ENCODE measurements at places on chromosomes 6 and 20. TPM values are rescaled to one million over a fixed set of nuclear protein-coding genes. Genes with fewer than 3 reads are reported as not detected.

DNA sequence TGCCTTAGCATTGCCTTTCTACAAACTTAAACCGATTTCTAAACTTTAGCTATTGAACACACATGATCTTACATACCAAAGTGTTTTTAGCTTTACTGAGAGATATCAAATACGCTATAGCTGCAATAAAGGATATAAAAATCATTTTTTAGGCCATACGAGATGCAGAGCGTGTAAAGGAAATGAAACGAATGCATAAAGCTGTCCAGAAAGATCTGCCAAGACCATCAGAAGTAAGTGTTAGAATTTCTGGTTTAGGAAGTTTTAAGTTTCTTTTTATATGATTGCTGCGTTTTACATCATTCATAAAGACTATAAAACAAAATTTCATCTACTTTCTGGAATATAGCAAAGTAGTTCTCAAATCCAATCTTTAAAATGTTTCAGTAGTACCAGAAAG, 38.4 kb downstream of the CDC5L start:
- no peak for DNase-seq

DNA sequence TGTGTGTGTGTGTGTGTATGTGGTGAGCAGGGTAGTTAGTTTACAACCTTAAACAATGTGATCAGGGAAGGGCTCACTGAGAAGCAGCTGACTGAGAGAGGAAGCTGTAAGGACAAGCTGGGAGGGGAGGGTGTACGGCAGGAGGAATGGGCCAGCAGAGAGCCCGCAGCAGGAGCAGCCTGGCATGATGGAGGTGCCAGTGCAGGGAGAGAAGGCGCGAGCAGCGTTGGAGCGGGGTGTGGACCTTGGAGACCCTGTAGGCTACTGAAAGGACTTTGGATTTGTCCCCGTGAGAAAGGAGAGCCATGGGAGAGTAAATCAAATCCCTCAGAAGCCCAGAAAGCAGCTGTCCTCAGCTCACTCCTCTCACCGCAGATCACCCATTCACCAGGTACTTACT, 18.5 kb downstream of the FAM209B start:
- DNase-seq, result no peak

The GABRR1 gene
- total RNA-seq, result 0.52 TPM

DNA sequence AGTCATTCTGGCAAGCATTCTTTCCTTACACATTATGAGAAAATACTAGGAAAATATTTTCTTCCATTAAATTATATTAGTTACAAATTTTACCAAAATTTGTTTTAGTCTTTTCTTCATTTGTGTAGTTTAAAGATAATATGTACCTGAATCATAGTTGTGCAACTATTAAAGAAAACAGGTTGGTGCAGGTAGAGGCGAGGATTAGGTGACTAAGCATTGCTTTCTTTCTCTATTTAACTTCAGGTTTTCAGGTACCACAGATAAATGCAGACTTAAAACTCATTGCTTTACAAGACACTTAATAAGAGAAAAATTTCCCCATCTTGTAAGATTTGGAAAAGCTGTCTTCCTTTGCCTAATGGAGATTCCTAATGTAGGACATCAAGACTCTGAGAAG, 1175.5 kb upstream of the ADGRB3 start:
- no peak for DNase-seq

- no peak for DNase-seq
These were observed 48.4 kb downstream of the CEP43 start for GRCh38 chr6:167047554-167047953.

DNA sequence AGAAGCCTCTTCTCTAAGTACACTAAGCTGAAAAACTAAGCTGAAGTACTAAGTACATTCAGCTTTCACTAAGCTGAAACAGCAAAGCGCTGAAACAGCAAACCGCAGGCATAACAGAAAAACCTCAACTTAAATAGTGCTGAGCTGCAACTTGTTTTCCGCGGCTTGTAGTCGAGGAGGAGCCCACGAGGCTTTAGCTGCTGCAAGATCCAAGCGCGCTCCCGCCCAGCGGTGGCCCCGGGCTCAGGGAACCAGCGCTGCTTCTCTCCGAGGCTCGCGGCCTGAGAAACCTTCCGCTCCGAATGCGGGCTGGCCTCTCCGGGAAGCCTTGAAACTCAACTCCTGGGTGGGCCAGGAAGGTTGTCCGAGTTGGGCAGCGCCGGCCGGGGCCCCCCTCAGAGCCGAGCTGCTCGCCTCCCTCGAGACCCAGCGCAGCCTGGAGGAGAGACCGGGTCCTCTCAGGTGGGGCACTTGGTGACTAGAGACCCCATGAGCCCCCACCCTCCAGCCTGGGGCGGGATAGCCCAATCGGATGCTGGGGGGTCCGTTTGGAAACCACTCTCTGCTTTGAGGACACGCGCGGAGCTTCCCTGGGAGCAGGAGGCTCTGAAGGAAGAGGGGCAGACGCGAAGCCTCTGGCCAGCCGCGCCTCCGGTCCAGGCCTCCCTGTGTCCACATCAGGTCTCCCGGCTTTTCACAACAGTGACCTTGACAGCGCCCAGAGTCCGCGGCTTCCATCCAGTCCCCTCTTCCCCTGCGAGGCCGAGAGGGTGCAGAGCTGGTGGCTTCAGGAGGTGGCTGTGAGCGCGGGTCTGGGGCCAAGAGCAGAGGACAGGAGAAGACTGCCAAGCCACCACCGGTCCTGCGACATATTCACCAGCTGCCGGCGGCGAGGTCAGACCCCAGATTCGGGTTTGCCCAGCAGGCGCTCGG, 38.1 kb upstream of the HLA-E start:
- no peak for DNase-seq

The RFX6 gene
- total RNA-seq, result not detected

The CCDC170 gene
- 0.16 TPM for total RNA-seq

The NR2E1 gene
- total RNA-seq, result not detected

- DNase-seq, result no peak
These were observed 647.8 kb upstream of the SLC35B3 start for GRCh38 chr6:9083108-9083507.

GRCh38 chr6:342832-343179, 48.7 kb upstream of the IRF4 start:
- no peak for DNase-seq

GRCh38 chr6:22556266-22556665, 13.1 kb upstream of the HDGFL1 start:
- no peak for DNase-seq

- no peak for DNase-seq
These were observed 34.6 kb downstream of the FKBP1C start for GRCh38 chr6:63245909-63246308.

The PARD6B gene
- 9.1 TPM for total RNA-seq

GRCh38 chr6:33235221-33235634, 26.9 kb downstream of the RING1 start:
- peak; percentile 9 for DNase-seq

The PNPLA1 gene
- total RNA-seq, result 15.7 TPM

DNA sequence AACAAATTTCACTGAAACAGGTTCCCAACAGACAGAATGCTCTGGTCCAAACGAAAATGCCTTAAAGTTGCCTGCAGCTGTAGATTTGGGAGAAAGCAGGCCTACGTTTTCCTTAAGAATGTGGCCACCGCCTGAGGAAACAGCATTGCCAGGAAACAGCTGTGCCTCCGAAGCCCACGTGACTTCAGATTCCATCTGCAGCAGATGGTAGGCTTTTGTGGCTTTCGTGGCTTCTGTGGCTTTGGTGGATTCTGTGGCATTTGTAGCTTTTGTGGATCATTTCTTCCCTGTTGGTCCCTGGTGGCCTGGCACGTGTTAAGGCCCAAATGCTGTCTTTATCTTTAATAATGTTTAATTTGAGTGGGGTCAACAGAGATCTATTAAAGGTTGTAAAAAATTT, 222.9 kb downstream of the TTLL2 start:
- DNase-seq, result no peak

DNA sequence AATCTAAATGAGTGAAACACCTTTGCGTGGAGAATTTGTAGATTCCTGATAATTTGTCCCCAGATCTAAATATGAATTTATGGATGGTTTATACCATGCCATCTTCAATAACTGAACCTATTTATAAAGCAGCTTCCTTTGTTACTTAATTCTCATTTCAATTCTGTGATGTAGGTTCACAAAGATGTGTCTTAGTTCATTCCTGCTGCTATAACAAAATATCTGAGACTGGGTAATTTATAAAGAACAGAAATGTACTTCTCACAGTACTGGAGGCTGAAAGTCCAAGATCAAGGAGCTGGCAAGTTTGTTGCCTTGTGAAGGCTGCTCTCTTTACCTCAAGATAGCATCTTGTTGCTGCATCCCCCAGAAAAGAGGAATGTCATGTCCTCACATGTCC, 2.1 kb upstream of the TFB1M start:
- DNase-seq, result no peak

- DNase-seq, result no peak
These were observed 28.5 kb downstream of the HAO1 start for GRCh38 chr20:7911586-7912330.

GRCh38 chr6:33431880-33432541, 12.1 kb downstream of the SYNGAP1 start:
- no peak for DNase-seq

GRCh38 chr6:132902901-132903300, 88.5 kb downstream of the RPS12 start:
- no peak for DNase-seq

- DNase-seq, result no peak
These were observed 715 bp downstream of the PSMF1 start for GRCh38 chr20:1119128-1119505.

- DNase-seq, result peak; percentile 65
These were observed 46.8 kb downstream of the SYNJ2 start for GRCh38 chr6:158028421-158028820.

The SMPD2 gene
- total RNA-seq, result 34.5 TPM

- DNase-seq, result no peak
These were observed 20.6 kb downstream of the CNBD2 start for GRCh38 chr20:35988910-35989463.

GRCh38 chr6:167005350-167006159, 6.4 kb downstream of the CEP43 start:
- no peak for DNase-seq

The ANKRD6 gene
- 6.7 TPM for total RNA-seq

- no peak for DNase-seq
These were observed 158.9 kb downstream of the TBXT start for GRCh38 chr6:166008441-166009369.

DNA sequence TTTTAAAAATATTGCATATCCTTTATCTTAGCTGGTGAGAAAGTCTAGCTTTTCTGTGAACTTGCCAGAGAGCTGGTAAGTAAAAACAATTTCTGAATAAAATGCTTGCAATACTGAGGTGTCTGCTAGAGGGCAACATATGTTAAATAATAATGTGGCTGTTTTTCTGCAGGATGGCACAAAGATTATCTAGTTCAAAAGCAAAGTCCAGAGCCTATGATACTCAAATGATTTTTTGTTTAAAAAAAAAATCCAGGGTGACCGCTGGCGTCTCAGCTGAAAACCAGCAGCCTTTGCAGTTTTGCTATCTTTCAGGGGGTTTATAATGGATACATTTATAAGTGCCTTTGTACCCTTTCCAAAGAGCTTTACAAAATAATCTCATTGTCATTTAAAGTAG, 194.9 kb downstream of the PHACTR1 start:
- no peak for DNase-seq

The HLA-DPA1 gene
- 86.9 TPM for total RNA-seq

The CST7 gene
- total RNA-seq, result not detected

The PRRT1 gene
- total RNA-seq, result 0.44 TPM

DNA sequence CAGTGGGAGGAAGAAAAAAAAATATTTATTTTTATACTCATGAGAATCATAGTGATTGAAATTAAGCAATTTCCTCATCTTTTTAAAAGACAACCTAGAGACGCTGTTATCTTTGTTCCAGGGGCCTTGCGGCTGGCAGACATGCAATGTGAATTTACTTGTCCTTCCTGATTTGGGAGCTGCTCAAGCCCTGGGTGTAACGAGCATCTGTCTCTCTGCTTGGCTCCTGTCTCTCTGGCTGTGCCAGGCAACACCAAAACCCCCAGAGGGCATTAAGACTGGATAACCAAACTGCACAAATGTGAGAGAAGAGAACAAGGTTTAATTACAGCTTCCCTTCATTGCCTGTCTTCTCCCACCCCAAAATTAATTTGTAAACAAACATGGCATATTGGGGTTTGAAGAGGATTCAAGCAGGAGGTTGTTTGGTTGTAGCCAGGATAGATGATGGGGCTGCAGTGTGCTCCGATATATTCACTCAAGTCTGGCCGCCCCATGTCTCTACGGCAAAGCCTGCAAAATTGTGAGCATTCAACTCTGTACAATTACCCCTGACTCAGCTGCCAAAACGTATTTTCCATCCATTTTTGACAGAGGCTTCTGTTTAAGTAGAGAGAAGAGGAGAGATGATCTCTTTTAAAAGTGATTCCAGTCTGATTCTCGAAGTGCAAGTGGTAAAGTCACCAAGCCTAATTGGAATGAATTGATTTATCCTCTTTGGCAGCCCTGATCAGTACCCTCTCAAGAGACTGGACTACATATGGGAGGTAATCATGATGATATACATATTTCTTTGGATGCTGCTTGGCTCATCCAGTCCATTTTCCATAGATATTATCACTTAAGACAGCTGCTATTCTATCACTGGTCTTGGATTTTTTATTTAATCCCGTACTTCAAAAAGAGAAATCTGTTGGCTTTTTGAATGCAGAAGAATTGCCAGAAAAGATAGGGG, 170.2 kb downstream of the SLC24A3 start:
- no peak for DNase-seq

GRCh38 chr6:121951123-121951522, 448.3 kb upstream of the HSF2 start:
- DNase-seq, result no peak
